ENCODE measurements at places on chromosomes 11 and 22. TPM values are rescaled to one million over a fixed set of nuclear protein-coding genes. Genes with fewer than 3 reads are reported as not detected.

DNA sequence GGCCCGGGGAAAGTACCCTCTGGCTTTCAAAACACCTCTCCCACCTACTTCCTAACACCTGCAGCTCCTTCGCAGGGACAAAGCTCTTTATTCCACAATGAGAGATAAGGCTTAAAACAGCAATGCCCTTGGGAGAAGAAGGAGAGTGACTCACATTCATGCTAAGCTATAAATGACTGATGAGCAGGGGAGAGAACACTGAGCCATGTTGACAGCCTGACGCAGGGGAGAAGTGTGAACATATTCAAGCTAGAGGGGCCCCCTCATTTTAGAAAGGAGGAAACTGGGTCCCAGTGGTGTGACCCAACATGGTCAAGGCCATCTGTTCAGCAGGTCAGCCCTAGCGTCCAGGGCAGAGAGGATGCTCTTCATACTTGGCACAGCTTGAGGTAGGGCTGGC is 171.8 kb downstream of the DSCAML1 start:
- no peak overlapping the region for H3K27ac ChIP-seq
- no peak for DNase-seq
- no peaks in the 10 kb centered on the region for H3K36me3 ChIP-seq
- peaks cover 3% of the 10 kb centered on the region for H3K27me3 ChIP-seq
- no peak overlapping the region for H3K4me3 ChIP-seq

DNA sequence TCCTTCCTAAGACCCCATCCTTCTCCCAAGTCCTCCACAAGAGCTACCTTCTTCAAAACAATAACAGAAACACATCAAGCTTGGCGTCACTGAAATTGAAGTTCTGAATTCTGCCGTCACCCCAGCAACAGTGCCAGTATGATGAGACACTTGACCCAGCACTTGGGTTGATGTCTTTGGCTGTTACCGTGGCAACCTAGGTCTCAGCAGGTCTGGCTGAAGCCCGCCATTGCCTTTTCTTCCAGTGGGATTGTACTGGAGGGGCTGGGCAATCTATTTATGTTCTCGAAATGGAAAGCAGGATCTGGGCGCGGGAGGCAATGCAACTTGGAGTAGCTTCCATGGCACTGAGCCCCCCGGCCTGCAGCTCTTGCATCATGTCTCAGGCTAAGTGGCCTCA is 23.8 kb downstream of the NPTXR start:
- no peaks in the 10 kb centered on the region for H3K4me1 ChIP-seq
- no peak for DNase-seq
- no peak overlapping the region for H3K4me3 ChIP-seq
- no peaks in the 10 kb centered on the region for H3K36me3 ChIP-seq
- no peak overlapping the region for H3K27ac ChIP-seq

GRCh38 chr11:132549001-132549400 is 983.3 kb downstream of the OPCML start:
- H3K4me3 ChIP-seq, result no peak overlapping the region
- DNase-seq, result no peak
- H3K27me3 ChIP-seq, result no peaks in the 10 kb centered on the region
- no peaks in the 10 kb centered on the region for H3K4me1 ChIP-seq

The RBM7 gene
- 52.6 TPM for total RNA-seq

The ROBO4 gene
- not detected for total RNA-seq

The OR10D3 gene
- not detected for total RNA-seq

All from HepG2 (cell line).